ENCODE measurements at places on chromosomes 2 and 18.

DNA sequence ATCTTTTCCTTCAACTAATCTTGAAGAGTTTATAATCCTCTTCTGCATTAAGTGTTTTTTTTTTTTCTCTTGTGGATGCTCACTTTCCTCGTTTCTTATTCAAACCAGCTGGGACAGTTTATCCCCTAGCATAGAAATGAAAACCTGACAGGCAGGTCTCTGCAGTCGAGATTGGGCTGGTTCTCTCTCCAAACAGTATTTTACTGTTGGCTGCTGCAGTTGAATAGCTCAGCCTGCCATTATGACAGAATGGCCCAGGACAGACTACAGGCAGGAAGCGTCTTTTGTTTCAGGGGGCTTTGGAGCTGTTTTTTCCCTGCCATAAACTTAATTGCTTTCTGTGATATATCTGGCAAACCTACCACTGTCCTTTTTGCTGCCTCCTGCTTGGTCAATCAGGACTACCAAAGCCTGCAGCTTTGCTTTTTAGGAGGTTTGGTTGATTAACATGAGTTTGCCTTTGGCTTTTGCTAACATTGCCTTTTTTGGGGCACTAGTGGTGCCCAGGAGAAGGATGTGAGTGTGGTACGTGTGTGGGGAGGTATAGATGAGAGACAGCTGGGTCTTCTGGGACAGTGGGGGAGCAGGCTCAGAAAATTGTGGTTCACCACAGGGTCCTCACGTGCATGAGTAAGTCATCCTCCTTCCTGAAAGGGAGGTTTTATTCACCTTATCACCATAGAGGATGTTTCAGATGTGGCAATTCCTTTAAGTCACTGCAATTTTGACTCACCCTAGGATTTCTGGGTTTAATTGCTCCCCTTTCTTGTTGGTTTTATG is 128.7 kb downstream of the LYPD6B start:
- peak; percentile 37 for DNase-seq

GRCh38 chr2:113175042-113175628 is 1.4 kb downstream of the PSD4 start:
- DNase-seq: peak; percentile 84

- DNase-seq: no peak
These were observed 1.5 kb downstream of the IL36B start for GRCh38 chr2:113050921-113051895.

DNA sequence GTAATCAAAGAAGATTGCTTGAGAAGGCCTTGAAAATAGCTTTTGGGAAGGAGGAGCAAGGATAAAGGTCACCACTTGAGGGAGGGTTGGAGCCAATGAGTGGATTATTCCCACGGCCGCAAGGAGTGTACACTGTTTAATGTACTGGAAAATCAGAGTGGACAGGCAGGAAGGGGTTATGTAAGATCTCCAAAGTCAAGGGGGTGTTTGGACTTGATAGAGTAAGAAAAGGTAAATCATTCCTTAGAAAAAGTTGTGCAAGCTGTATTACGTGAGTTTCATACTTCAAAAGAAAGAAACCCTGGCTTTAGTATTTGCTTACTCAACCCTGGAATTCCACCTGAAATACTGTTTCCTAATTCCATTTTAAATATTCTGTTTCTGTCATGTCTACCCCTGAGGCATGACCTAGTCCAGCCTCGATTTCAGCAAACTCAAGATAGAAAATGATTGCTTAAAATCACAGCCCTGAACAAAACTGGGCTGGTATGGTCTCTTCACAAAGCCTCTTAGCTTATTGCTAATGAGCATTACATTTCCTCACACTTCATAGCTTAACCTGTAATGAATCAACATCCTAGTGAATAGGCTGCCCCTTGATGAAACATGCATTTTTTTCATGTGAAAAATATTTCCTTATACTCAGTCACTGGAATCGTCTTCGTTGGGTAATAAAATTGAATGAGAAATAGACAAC is 1.1 kb downstream of the MREG start:
- DNase-seq: no peak

DNA sequence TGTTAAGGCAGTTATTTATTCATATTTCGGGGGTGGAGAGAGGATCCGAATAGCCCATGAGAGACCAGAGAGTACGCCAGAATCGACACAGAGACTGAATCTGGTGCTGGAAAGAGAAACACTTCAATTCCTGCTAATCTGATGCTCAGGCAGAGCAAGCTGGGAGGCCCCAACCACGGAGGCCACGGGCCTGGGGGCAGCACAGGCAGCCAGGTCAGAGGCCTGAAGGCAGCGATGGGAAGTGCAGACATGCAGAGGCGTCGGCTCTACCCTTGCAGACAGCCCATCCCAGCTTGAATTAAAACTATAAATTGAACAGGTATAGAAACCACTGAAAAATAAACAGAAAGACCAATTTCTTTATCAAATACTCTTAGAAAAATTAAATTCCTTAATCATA is 50.6 kb downstream of the PXDN start:
- no peak for DNase-seq

DNA sequence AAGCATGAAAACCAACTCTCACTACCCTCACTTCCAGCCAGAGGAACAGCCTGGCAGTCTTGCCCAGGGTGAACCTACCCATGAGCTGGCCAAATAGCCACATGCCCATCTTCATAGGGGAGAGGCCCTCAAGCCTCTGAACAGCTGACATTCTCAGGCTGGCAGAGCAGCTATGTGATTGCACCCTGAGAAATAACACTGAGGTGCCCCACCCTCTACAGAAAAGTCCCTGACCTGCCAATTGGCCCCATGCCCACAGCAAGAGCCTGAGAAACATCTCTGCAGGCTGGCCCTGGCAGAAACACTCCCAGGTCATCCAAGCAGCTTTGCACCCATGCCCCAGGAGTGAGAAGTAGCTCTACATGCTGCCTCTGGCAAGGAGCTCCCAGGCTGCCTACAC is 127.4 kb upstream of the OTX1 start:
- DNase-seq: no peak

Data from CD4-positive, alpha-beta memory T cell (primary cell).